ENCODE measurements at places on chromosomes 3 and 15.

DNA sequence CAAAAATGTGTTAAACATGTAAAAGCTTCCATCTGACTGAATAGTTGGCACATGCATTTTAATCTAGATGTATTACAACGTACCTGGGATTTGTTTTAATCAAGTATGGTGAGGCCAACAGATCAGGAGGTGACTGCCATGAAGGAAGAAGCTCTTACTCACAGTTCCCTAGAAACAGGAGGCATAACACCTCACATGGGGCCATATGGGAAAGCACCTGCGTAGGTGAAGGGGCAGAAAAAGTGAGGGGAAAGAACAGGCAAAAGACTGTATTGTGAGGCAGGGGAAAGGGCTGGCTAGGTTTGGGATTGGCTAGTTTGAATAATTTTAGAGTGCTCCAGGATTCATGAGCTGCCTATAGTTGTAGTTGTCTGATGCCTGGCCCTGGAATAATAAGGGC is 9.6 kb downstream of the SQOR start:
- DNase-seq: no peak

- DNase-seq: no peak
These were observed 37.3 kb downstream of the FSD2 start for GRCh38 chr15:82768414-82769054.

GRCh38 chr15:57866149-57866736 is 159.7 kb downstream of the POLR2M start:
- DNase-seq: no peak

GRCh38 chr3:195403841-195404408 is 38.9 kb downstream of the ACAP2 start:
- DNase-seq: no peak

- peak; percentile 44 for DNase-seq
These were observed at the start of gene GCSAM for GRCh38 chr3:112132975-112133448. TSS of gene GCSAM (minus strand) at chr3:112133248. CDS start at chr3:112133120, 128 bp downstream.

DNA sequence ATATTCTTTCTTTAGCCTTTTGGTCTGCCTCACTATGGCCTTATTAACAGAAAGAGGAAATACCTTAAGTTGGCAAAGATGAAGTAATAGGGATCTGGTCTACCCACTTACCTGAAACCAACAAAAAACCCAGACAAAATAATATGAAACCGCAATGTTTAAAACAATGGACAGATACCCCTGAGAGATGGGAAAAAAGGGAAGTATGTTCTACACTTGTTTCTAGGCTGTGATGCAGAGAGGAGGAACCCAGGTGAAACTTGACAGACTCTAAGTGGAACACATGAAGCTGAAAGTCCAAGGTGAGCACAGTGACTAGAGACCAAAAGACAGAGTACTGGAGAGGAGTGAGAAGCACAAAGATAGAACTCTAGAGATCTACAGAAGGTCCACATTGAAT is 78.4 kb downstream of the NR2E3 start:
- DNase-seq: no peak

GRCh38 chr3:163490119-163490518 is 1588.2 kb downstream of the SI start:
- no peak for DNase-seq

All from effector memory CD4-positive, alpha-beta T cell (primary cell).